ENCODE measurements at places on chromosomes 16 and 17. TPM values are rescaled to one million over a fixed set of nuclear protein-coding genes. Genes with fewer than 3 reads are reported as not detected.

Gene NPIPA1
- total RNA-seq: 33.7 TPM

Gene TPSB2
- not detected for total RNA-seq

Gene ABCC11
- total RNA-seq: under 0.01 TPM

Gene KRT32
- not detected for total RNA-seq

Gene SOST
- not detected for total RNA-seq

Gene DHRS13
- 6.4 TPM for total RNA-seq

Gene DNAAF8
- total RNA-seq: 0.93 TPM

Gene CYLD
- 41.0 TPM for total RNA-seq

Gene CD300LF
- not detected for total RNA-seq

Gene EIF3CL
- total RNA-seq: 131 TPM

Gene TERB1
- total RNA-seq: 0.22 TPM

Gene AURKB
- total RNA-seq: 66.0 TPM

Gene RHBDF1
- 26.2 TPM for total RNA-seq

Gene NPIPB6
- total RNA-seq: 3.3 TPM

Data from thoracic aorta endothelial cell (primary cell).